ENCODE measurements at places on chromosomes 4 and X.

DNA sequence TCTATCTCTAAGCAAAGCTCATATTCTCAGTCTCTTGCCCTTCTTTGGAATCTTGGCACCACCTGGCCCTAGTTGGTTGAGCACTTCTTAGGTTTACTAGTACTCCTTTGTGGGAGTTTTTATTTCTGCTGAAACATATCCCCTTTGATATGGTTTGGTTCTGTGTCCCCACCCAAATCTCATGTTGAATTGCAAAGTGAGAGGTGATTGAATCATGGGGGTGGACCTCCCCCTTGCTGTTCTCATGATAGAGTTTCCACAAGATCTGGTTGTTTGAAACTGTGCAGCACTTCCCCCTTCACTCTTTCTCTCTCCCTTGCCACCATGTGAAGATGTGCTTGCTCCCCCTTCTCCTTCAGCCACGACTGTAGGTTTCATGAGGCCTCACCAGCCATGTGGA is 22.2 kb upstream of the SYNPO2 start:
- no peak for DNase-seq

- DNase-seq, result no peak
Measured at GRCh38 chrX:148785256-148785655, 284.8 kb downstream of the AFF2 start.

- no peak for DNase-seq
Measured at GRCh38 chr4:171639540-171639939, 173.7 kb upstream of the GALNTL6 start.

GRCh38 chr4:79022529-79022928 is 83.3 kb upstream of the PAQR3 start:
- DNase-seq, result no peak

- no peak for DNase-seq
Measured at GRCh38 chrX:93420090-93420489, 253.3 kb downstream of the NAP1L3 start.
